ENCODE measurements at places on chromosomes 7 and 10. TPM values are rescaled to one million over a fixed set of nuclear protein-coding genes. Genes with fewer than 3 reads are reported as not detected.

- peak; percentile 58 for DNase-seq
These were observed 132.2 kb downstream of the MAD1L1 start for GRCh38 chr7:2100278-2101208.

DNA sequence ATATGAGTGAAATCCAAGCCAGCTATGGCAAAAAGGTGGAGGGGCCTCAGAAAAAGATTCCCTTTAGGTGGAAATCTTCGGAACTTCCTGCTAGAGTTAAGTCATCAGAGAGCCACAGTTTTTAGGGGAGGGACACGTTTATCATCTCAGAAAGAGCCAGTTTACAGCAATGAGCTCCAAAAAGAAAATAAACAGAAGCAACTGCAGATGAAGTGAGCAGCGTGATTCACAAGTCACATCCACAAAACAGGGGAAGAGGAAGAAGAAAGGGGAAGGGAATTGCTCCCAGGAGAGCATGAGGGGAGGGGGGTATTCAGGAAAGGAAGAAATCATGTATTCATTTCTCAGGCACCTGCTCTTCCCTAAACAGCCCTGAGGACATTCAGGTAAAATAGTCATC lies 156.2 kb upstream of the FOXK1 start:
- DNase-seq: no peak

GRCh38 chr7:4461531-4461930 lies 220.6 kb upstream of the FOXK1 start:
- no peak for DNase-seq

PHKG1 gene
- polyA plus RNA-seq: 0.71 TPM
